Stimulated activated CD8-positive, alpha-beta memory T cell treated with anti-CD3 and anti-CD28 coated beads, Interleukin-12 subunit alpha, Interleukin-12 subunit beta, amount 100 ng/mL, for 1 hour (primary cell): ENCODE measurements at places on chromosomes 5 and 9.
A peak's percentile ranks its signal among the peaks of the same experiment; 100 is the strongest.

GRCh38 chr9:93955111-93955980, at the start of gene BARX1:
TSS of gene BARX1 (minus strand) at chr9:93955355. CDS start at chr9:93955146, 209 bp downstream.
- DNase-seq = no peak

DNA sequence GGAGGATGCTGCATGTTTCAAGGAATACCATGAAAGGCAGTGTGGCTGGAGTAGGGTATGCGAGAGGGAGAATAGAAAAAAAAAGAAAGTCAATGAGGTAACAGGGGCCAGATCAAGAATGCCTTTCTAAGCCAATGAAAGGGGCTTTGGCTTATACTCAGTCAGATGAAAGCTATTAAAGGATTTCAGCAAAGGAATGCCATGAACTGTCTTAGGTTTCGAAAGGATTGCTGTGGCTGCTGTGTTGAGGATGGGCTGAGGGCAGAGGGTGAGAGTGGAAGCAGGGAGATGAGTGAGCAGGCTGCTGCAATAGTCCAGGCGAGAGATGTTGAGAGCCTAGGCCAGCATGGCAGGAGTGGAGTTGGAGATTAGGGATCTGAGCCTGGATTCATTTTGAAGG, 135.4 kb upstream of the CKMT2 start:
- no peak for DNase-seq

DNA sequence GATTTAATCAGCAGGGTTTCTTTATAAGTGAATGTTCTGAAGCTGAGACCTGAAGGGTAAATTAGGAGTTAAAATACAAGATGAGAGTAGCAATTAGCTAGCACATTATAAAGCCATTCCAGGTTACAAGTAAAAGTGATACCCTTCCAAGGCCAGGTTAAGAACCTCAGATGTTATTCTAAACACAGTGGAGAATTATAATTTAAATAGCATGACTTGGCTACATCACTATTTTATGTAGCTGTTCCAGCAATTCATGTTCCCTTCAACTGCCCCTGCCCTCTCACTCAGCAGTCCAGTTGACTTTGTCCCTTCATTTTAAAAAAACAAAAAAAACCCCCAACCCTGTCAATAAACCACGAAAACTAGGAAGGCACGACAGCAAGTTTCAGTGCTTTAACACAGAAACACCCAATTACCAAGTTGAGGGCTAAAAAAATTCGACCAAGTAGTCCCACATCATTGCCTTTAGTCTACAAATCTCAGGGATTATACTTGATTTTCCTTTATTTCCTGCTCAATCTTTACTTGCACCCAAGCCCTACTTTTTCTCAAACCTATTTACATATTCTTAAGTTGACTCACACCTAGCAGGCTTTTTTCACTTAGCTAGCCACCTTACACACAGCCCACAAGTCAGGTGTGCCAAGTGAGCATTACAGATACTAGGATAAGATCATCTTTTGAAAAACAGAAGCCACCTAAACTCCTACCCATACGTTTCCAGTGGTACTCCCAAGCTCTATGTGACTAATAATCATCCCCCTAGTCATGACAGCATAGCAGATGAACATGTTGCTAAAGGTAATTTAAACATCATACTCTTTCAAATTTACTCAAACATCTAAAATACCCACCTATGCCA, 3.4 kb downstream of the RPL37 start:
- no peak for DNase-seq

- no peak for DNase-seq
These were observed 288.4 kb downstream of the MTRR start for GRCh38 chr5:8157320-8157822.

DNA sequence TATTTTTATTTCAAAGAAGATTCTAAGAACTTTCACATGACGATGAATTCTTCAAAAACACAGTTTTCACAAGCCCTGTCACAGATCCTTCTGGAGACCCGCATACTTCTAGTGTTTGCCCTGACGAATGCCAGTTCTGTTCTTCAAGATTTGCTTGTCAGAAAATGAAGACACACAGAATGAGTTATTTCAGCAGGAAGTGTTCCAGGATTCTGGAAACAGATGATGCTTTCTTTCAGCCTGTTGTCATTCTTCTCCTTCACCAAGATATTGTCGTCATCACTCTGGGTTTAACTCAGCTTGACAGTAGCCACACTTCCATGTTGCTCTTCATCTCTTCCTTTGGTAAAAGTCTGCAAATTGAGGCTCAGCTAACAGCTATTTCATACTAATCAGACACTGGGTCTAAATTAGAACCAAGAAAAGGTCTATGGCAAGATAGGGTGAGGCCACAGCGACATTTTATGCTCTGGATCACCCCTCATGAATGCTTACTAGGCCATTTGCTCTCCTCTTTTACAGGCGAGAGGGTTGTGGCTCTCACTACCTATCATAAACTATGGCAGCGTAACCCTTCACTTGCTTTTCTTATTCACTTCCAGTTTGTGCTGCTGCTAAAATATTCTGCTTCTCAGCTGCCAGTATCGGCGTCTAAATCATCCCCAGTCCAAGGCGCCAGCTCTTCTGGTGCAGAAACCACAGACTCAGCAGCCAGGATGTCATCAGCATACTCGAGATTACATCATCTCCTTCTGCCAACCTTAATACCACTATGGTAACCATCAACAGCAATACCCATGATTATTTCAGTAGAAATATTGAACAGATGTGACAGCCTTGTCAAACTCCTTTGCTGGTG, 159.6 kb upstream of the TBCA start:
- DNase-seq = no peak

DNA sequence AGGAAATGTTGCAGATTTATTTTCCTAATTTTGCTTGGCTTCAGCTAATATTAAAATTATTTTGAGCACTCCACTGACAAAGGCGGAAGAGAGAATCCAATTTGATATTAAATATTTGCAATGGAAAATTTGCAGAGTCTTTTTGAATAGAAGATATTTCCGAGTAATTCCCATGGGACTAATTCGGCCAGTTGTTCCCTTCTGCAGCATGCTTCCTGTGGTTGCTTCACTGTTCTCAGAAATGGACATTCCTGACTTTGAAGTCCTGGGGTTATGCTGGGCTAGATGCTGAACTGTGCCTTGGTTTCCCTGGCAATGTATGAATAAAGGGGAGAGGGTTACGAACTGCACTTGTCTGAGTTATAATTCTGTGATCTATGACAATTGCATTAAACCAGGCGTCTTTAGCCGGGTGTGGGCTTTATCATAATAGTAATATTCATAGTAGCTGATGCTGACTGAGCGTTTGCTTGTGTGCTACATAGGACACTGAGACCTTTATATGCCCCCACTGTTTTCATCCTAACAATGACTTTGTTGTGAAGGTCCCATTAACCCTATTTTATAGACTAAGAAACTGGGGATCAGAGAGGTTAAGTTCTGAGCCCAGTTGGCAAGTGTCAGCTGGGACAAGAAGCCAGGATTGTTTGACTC, 114.5 kb upstream of the SPRY4 start:
- no peak for DNase-seq

GRCh38 chr5:87434461-87434860, 21.7 kb upstream of the CCNH start:
- DNase-seq = no peak

- DNase-seq = no peak
These were observed 152.3 kb downstream of the HSD17B3 start for GRCh38 chr9:96149533-96150280.

DNA sequence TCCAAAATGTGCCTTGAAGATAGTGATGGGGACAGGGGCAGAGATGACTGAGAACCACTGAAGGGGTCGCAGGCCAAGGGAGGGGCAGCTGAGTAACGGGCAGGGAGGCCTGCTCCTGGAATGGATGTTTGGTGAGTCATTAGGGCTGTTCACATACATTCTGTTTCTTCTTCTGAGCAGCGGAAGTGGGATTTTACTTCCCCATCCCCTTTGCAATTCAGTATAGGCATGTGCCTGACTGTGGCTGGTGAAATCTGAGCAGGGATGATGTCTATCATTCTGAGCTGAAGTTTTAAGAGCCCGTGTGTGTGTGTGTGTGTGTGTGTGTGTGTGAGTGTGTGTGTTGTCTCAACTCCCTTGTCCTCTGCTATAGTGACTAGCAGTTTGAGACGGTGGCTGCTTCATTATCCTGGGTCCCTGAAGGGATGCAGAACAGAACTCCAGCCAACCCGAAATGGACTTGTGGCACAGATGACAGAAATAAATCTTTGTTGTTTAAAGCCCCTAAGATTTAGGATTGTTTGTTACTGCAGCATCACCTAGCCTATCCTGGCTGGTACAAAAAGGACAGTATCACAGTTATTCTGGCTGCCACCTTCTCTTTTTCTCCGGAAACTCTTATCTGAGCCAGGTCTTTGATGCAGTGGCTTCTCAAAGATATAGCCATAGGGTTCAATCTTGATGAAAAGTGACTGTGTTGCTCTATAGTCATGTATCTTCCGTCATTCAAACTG, 29.2 kb upstream of the TGFBI start:
- no peak for DNase-seq

DNA sequence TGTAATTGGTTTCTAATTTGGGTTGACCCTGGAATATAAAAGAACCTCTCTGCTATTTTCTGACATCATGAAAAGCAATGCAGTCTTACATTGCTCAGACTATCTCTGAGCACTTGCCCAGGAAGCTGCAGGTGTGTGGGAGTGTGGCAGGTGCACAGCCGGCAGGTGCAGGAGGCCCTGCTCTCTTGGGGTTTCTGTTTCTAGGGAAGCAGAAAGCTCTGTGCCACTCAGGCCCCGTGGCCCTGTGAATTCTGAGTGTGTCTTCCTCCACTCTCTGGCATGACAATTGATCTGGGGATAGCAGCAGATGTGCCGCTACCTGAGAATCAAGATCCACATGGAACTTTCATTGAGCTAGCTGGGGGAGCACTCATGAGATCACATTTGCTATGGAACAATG, 45.7 kb upstream of the IRX2 start:
- DNase-seq = no peak

GRCh38 chr9:100590481-100590880, 12.6 kb downstream of the CAVIN4 start:
- no peak for DNase-seq

DNA sequence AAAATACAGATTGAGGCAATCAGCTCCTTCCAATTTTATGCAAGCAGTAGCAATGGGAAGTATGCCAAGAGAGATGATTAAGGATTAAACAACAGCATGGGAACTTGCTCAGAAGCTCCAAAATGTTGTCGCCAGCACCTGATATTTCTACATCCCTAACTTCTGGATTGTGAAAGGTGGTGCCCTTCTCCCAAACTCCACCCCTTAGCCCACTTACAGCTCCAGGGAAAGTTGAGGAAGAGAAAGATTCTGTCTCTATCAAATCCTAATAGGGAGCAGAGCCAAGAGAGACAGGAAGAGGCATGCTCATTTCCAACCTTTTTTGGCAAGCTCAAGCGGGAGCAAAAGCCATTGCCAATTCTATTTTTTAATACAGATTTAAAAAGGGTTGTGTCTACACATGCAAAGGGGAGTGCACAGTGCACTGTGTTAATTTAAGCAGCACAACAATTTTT, 92.4 kb upstream of the NR3C1 start:
- no peak for DNase-seq

GRCh38 chr9:71685394-71685793, 82.9 kb downstream of the CEMIP2 start:
- peak; percentile 9 for DNase-seq

- DNase-seq = no peak
These were observed 77.4 kb downstream of the WWC1 start for GRCh38 chr5:168368854-168369253.

- no peak for DNase-seq
These were observed 444.7 kb downstream of the ANXA1 start for GRCh38 chr9:73596321-73596720.

DNA sequence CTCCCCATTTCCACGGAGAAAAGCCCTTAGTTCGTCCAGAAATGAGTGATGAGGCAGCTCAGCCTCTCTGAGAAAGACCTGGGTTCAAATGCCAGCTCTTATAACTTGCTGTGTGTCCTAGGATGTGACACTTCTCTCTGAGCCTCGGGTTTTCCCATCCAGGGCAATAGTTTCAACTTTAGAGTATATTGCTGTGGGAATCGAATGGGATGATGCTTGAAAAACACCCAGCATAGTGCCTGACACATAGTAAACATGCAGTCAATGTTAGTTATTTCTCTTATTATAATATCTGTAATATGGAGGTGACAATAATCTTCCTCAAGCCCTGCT, 430 bp upstream of the MAPKAP1 start:
- no peak for DNase-seq

GRCh38 chr5:66362046-66362445, 217.9 kb downstream of the SREK1 start:
- no peak for DNase-seq

GRCh38 chr9:82805027-82805426, 257.9 kb downstream of the RASEF start:
- DNase-seq = no peak

GRCh38 chr5:126972062-126972895, 58.1 kb downstream of the MARCHF3 start:
- peak; percentile 4 for DNase-seq
